ENCODE measurements at places on chromosomes 3 and 15.
A peak's percentile ranks its signal among the peaks of the same experiment; 100 is the strongest.

GRCh38 chr3:128352326-128352725 is 114.4 kb downstream of the DNAJB8 start:
- no peak for DNase-seq

- no peak for DNase-seq
These were observed 263.8 kb downstream of the SLC9A9 start for GRCh38 chr3:143584474-143584873.

GRCh38 chr3:102464261-102464660 is 29.4 kb downstream of the ZPLD1 start:
- no peak for DNase-seq

DNA sequence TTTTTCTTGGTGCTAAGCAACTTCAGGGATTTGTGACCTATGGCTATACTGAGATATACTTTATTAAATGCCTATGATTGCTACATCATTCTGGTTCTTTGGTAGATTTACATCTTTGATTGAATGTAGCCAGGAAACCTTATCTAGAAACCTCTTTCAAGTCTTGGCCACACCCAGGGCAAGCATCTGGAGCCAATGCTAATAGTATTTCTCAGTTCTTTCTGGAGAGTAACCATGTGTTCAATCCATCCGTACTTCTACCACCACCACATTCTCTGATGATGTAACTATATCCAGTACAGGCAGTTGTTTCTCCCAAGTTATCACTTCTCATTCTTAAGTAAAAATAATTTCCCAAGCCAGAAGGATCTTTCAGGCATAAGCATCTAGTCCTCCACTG is 69.0 kb downstream of the NME9 start:
- DNase-seq = no peak

DNA sequence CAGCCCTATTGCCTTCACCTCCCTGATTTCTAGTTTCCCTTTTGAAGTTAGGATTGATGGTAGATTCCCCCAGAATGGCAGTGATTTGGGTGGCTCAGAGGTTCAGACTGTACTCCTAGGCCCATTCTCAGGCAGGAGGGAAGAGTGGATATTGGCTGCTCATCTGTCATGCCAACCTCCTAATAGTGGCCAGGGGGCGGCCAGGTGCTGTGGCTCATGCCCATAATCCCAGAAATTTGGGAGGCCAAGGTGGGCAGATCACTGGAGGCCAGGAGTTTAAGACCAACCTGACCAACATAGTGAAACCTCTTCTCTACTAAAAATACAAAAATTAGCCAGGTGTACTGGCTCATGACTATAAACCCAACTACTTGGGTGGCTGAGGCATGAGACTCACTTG is 11.3 kb downstream of the RRP9 start:
- DNase-seq = no peak

DNA sequence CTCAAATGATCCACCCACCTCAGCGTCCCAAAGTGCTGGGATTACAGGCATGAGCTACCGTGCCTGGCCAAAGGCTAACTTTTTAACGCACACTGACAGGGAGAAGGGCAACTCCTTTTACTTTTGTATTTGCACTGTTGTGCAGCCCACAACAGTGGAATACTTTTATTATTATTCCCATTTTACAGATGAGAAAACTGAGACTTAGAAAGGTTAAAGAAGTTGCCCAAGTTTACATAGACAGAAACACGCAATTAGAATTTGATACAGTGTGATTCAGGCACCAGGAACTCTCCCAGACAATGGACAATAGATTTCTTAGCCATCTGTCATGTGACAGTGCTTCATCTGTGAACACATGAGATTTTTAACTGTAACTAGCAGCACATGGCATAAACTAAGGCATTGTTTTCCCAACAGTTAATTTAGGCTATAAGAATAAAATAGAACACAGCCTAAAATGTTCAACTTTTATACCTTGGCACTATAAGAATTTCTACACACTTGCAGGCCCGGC is 18.8 kb downstream of the STAG1 start:
- peak; percentile 31 for DNase-seq

DNA sequence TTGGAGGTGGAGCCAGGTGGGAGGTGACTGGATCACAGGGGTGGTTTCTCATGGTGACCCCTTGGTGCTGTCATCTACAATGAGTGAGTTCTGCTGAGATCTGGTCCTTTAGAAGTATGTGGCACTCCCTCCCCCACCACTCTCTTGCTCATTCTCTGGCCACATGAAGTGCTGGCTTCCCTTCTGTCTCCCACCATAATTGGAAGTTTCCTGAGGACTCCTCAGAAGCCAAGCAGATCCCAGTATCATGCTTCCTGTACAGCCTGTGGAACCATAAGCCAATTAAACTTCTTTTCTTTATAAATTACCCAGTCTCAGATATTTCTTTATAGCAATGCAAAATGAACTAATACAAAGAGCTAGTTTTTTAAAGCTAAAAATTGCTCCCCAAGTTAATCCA is 54.7 kb downstream of the SLC41A3 start:
- no peak for DNase-seq

Data from RPMI7951 (cell line).